ENCODE measurements at places on chromosomes 6 and 20.

DNA sequence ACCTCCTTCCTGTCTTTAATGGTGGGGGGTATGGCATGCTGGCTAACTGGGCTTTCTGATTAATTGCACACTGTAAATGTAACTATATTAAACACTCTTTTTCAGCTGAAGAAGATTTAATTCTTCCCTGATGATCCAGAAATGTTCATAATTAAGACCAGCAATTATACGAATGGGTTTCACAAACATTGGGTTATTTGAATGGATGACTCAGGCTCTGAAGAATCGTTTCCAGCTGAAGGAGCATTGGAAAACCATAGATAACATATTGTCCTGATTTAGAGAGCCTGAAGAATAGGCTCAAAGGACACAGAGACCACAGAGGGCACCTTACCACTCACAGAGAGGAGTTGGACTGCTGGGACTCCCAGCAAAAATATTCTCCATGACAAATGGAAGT lies 130.7 kb upstream of the SSTR4 start:
- no peak for DNase-seq

DNA sequence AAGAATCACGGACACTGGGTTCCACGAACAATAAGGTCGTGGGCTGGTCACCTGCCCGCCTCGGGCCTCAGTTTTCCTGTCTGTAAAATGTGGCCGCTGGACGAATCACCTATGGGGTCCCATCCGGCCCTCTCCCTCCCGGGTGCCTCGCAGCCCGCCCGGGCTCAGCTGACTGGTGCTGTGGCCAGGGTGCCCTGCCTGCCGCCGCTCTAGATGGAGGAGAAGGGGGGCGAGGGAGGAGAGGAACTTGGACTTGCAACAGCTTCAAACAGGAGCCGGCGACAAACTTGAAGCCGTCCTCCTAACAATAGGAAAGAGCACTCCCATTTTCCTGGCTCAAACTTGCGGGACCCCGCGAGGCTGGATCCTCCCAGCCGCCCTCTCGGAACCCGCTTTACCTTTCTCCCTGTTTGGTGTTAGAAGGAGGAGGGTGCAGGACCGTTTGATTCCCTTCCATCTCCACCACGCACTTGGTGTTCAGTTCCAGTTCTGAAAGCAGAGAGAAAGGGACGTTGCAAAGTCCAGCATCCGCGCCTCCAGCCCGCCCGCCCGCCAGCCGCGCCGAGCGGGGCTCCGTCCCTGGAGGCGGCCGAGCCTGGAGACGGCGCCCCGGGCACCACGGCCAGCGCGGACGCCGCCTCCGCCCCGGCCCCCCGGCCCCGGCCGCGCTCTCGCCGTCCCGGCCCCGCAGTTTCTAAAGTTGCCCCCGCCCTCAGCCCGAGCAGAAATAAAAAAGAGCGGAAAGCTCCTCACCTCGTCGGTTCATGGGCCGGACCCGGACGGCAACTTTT lies 584 bp downstream of the KIF13A start:
- no peak for DNase-seq

- no peak for DNase-seq
Measured at GRCh38 chr6:150033207-150033771, 8.0 kb upstream of the RAET1L start.

DNA sequence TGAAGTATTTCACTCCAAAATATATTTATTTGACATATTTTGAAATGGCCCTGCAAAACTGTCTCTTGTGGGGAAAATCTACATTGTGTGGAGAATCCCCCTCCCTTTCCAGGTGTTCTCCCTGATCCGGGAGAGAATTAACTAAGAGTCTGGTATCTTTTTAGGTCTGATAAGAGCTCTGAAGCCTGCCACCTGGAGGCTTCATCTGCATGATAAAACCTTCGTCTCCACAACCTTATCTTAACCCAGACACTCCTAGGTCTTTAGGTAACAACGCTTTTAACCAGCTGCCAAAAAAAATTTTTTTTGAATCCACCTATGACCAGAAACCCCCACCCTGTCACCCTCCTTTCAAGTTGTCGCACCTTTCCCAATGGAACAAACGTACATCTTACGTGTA lies 43.0 kb downstream of the FAM184A start:
- no peak for DNase-seq

DNA sequence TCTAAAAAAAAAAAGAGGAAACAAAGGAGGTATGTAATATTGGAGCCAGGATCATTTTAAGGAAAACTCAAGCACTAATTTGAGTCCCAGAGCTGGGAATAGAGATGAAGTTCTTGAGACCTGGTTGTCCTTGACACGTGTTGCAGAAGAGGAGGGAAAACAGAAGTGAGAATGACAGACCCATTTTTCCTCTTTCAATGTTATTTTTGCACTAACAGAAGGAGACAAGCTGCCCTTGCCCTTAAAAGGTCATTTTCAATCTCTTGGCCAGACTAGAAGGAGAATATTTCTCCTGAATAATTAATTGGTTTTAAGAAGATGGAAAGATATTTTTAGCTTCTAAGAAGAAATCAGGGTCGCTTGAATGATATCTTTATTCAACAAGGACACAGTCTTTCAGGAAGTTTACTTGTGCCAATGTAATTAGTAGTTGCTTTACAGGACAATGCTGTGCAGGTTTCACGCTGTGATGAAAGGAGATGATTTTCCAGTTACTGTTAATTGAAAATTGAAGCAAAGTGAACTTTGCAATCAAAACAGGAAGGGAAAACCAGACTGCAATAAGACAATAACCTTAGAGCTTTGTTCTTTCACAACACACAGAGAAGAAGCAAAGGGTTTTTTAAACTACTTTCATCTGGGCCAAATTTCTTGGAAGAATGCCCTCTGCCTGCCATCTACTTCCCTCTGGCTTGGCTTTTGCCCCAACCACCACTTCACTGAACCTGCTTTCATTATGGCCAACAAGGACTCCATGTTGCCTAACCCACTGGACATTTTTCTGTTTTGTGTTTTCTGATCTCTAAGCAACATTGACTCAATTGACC lies 107.8 kb upstream of the SHLD1 start:
- no peak for DNase-seq

DNA sequence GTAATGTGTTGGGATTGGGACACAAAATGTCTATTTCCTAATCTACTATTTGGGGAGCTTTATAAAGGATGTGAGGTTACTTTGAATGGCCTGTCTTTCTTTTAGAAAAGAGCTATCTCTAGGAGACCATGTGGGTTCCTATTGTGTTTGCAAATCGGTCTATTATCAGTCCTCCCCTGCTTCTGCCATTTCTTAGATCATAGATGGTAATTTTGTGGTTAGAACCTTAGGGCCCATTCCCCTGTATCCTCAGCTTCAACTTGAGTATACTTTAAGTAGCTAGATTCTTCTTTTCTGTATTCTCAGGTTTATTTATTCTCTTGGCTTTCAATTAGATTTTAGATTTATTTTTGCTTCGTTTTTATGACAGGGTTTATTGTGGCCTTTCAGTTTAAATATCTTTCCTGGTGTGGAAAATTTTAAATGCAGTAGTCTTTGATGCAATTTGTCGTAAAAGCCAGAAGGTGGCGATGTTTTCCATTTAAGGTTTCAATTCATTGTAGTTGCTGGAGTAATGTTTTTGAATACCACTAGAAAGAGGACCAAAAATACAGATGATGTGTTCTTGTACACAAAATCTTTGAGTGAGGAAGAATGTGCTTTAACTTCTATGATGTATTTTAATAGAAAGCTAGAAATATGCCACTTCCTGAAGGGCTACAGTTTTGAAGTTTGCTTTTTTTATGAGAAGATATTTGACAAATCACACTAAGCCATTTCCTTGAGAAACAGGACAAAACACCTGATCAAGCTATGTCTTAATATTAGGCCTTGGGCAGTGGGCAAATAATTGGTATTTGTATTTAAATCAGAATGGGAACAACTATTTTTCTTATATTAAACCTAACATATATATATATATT lies 20.3 kb downstream of the TBPL1 start:
- DNase-seq = no peak

DNA sequence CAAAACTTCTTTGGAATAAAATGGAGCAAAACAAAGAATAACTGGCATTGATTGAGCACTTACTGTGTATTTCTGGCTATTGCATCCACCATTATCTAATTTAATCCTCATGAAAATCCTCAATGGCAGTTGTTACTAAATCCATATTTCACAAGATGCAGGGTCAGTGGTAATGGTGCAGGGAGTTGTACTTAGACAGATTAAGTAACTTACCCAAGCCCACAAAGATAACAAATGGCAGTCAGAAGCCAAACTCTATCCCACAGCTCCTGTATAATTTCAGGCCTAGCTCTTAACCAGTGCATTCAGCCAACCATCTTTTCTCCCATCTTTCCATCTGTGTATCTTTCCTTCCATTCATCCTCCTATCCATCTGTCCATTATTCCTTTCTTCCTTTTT lies 29.3 kb upstream of the SSTR4 start:
- DNase-seq = no peak

DNA sequence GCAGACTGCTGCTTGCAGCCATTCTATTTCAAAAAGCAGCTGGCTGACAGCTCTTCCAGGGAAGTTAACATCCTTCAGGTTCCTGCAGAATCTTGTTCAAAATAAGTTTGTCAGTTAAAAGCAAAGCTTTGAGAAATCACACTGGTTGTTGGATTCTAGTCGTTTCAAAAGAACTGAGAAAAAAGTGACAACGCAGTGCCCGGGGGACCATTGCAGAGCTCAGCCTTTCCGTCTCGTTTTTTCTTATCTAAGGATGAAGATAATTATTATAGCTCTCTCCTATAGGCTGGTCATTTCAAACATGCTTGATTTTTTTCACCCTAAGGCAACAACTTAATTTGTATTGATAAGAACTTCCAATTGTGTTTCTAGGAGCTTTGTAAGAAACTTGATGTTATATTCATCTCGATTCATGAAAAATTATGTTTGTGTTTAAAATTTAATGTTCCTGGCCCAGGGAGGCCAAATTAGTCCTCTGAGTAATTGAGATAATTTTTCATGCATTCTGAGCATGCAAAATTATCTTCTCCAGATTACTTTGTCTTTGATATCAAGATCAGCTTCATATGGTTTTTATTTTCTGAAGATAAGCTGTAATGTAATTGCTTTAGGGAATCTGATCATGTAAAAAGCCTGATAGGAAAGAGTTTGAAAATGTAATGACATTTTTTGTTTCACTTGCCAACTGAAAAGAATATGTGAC lies 58.4 kb downstream of the SNAP25 start:
- no peak for DNase-seq

DNA sequence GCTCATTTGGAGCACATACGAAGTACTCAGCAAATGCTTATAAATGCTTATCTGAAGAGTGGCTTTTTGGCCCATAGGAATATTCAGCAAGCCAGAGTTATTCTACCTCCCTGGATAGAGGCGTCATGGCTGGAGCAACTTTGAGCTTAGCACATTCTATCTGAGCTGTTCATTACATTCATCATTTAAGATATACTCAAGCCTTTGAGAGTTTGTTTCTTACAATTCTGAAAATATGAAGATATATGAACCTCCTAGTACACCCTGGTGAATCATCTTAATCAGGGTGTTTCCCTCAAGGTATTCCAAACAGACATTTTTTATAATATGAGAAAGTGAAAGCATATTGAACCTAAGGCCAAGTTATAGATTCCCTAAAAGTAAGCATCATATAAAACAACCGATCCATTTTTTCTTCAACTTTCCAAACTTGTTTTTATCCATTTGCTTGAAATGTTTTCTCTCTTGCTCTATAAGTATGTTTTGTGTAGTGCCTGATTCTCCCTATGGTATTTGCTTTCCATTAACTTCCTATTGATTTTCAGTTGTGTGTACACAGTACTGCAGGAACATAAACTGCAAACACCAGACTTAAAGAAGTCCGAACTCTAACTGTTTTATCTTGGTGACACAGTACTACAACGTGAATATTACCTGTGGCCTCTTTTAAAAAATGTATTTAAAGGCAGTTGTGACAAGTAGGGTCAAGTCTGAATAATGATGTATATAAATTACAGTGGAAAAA lies 139.7 kb upstream of the PTPRK start:
- no peak for DNase-seq

GRCh38 chr6:100455230-100456124 lies 9.2 kb downstream of the SIM1 start:
- no peak for DNase-seq

DNA sequence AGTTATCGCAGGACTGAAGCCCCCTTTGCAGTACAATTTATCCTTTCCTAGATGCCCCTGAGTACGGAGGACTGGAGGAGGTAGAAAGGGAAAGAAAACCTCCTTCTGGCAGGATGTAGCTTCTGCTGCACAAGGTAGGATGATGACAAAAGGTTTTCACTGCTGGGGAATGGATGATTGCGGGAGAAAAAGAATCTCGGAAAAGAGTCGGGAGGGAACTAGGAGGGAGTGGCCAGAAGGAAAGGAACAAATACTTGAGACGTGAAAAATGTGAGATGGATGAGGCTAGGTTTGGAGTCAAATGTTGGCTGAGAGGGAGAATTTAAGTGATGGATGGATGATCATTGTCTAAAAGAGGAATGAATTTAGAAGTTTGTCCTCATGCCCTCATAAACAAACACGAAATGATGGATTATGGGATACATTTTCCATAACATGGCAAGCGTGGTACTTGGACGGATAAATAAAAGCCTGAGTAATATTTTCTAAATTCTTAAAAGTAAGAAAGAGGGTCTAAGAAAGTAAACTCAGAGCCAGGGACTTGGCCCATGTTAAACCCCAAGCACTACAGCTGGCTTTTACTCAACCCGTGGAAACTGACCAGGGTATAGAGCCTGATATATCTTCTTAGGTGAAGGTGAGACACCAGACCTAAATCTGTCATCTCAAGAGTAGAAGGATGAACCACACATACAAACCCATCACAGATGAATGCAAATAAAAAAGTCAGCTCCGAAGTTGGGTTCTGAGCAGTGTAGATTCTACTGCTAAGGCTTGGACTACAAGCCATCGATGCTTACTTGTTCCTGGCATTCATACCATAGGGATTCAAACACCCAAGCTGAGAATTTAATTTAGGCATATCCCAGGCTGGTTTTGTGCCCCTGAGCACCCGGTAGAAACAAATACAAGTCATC lies 72.4 kb downstream of the HFE start:
- DNase-seq = no peak

- DNase-seq = no peak
Measured at GRCh38 chr6:142871910-142872331, 73.1 kb downstream of the HIVEP2 start.

GRCh38 chr6:33950891-33951889 lies 147.4 kb upstream of the MLN start:
- no peak for DNase-seq

- no peak for DNase-seq
Measured at GRCh38 chr20:60497298-60498035, 539.2 kb downstream of the CDH26 start.

Measured in activated CD4-positive, alpha-beta T cell treated with anti-CD3 and anti-CD28 coated beads, Interleukin-2, amount 50 U/mL, for 1 hour (primary cell).